ENCODE measurements at places on chromosomes 13 and 19.

GRCh38 chr13:47457626-47458025 lies 543.4 kb downstream of the SUCLA2 start:
- no peak for DNase-seq

DNA sequence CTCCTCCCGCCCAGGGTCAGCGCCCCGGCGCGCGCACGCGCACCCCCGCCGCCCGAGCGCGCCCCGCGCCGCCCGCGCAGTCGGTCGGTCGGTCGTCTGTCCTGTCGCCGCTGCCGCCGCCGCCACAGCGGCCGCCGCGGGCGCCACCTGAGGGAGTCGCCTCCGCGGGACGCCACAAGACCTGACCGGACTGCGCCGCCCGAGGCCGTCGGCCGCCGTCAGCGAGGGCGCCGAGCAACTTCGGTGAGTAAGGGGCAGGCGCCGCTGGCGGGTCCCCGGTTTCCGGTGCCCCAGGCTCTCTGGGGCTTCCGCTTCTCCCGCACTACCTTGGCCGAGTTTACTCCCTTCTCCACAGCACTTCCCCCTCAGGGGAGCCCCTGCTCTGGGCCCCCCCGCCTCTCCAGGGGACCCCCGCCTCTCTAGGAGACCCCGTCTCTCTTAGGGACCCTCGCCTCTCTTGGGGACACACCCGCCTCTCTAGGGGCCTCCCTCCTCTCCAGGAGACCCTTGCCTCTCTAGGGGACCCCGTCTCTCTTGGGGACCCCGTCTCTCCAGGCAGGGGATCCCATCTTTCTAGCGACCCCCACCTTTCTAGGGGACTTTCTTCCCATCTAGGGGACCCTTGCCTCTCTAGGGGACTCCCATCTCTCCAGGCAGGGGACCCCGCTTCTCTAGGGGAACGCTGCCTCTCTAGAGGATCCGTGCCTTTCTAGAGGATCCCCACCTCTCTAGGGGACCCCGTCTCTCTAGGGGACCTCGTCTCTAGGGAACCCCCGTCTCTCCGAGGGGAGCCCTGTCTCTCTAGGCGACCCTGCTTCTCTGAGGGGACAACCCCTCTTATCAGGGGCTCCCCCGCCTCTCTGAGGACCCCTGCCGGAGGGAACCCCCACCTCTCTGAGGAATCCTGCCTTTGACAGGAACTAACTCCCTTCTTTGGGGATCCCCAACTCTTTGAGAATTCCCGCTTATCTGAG lies 19.3 kb upstream of the GATAD2A start:
- DNase-seq: peak; percentile 83

- no peak for DNase-seq
These were observed 37.5 kb downstream of the N4BP2L2 start for GRCh38 chr13:32501064-32501463.

DNA sequence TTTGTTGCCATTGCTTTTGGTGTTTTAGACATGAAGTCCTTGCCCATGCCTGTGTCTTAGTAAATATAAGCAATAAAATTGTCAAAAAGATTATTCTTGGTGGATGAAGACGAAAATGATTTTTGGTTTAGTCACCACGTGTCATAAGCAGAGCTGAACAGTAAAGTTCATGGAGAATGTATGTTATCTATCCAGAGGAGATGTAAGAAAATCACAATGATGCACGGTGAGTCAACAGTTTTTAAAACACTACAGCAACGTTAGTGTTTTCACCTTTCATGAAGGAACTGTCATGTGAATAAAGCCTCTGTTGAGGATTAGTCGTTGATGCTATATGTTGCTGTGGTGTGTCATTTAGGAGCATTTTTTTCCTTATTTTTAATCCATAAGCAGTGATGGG lies 137.6 kb downstream of the GPC6 start:
- no peak for DNase-seq

DNA sequence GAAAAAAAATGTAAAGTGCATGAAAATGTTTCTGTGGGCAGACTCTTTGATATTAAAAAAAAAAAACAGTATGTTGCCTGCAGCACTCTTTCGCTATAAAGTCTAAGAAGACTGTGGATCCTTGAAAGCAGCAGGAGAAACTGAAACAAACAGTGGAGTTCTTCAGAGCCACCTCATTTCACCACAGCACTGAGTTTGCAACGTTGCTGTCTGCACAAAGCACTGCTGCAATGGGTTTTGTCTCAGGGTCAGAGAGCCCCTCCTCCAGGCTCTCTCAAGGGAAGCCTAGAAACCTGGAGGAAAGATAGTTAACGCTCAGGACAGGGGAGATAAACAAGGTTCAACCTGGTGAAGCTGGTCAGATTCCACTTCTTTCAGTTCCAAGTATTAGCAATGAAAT lies 248.7 kb downstream of the EFNB2 start:
- no peak for DNase-seq

- no peak for DNase-seq
These were observed 13.7 kb downstream of the EPHX3 start for GRCh38 chr19:15218501-15218900.

GRCh38 chr19:54928299-54928698 lies 19.0 kb downstream of the NLRP7 start:
- peak; percentile 13 for DNase-seq

- DNase-seq: no peak
These were observed 189.0 kb downstream of the LMO7 start for GRCh38 chr13:75825161-75825560.

Data from NB4 (cell line).